Stimulated activated effector memory CD8-positive, alpha-beta T cell treated with anti-CD3 and anti-CD28 coated beads, Interleukin-12 subunit alpha, Interleukin-12 subunit beta, amount 100 ng/mL, for 72 hours (primary cell): ENCODE measurements at places on chromosomes 12 and 14.
A peak's percentile ranks its signal among the peaks of the same experiment; 100 is the strongest.

DNA sequence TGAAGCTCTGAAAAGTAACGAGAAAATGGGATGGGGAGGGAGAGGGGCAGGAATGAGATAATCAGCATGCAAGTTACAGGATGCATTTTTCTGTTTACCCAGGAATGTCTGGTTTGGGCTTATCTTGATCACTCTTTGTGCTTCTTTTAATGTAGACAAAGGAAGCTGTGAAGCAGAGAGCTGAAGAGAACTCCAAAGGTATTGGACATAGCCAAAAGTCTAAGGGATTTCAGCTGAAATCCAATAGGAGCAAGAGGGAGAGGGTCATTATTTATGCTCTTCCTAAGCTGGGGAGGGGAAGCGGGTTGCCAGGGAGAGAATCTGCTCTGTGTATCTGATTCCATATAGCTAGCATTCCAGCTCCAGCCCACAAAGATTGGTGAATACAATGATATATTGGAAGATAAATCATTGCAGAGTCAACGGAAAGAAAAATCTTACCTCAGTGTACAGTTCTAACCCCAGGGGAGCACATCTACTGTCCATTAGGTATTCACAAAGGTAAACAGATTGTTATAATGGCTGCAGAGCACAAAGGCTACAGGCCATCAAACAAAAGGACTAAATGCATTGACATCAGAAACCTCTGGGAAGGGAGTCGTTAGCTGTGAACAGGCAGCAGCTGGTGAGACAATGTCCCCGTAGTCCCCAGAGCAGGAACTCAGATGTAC, 61.0 kb upstream of the PELI2 start:
- DNase-seq: no peak

- DNase-seq: no peak
These were observed 58.6 kb downstream of the R3HDM2 start for GRCh38 chr12:57372233-57372632.

GRCh38 chr12:21695986-21696385, 38.3 kb upstream of the LDHB start:
- no peak for DNase-seq

- DNase-seq: no peak
These were observed 5.2 kb downstream of the LPCAT3 start for GRCh38 chr12:7013101-7013500.

- DNase-seq: no peak
These were observed 26.5 kb upstream of the PPP1R12A start for GRCh38 chr12:79961411-79961810.

DNA sequence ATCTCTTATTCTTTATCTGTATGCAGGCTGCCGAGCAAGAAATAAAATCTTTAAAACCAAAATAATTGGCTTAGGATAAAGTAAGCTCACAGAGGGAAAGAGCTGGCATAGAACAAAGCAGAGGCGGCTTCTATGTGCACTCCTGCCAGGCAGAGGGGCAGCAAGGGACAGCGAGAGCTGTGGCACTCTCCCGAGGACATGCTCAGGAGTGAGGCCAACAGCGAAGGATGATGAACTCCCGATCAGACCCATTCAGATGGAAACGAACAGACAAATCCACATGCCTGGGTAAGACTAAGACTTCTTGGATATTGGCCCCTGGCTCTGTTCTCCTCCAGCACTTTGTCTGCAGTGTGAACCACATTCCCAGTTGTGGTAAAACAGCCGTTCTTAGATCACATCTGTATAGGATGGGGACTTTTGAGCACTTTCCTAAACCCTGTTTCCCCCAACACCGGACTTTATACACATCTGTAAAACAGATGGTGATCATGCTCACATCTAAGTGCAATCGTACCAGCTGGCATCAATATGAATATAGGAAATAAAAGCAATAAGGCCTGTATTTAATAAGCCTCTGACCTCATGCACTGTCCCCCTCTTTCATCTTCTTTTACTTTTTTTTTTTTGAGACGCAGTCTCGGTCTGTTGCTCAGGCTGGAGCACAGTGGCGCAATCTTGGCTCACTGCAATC, 134.1 kb downstream of the PPM1H start:
- no peak for DNase-seq

DNA sequence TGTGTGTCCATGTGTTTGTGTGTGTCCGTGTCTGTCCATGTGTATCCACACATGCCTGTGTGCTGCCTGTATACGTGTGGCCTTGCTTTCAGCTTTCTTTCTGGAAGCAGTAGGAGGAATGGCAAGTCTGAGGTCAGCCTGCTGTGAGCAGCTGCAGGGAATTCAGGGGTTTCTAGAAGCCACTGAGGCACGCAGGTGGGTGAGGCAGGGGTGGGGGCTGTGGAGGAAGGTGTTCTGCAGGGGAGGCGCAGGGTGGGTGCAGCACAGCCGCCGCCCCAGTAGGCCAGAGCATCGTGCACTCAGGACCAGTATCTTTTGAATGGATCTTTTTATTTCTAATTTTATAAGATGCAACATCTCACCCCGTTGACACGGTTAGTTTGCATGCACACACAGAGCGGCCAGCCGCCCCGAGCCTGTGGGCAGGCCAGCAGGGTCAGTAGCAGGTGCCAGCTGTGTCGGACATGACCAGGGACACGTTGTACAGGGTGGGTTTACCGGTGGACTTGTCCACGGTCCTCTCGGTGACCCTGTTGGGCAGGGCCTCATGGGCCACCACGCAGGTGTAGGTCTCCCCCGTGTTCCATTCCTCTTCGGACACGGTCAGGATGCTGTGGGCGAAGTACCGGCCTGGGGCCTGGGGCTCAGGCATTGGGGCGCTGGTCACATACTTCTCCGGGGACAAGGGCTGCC, 327.7 kb downstream of the TMEM121 start:
- no peak for DNase-seq

- no peak for DNase-seq
These were observed 29.7 kb upstream of the TMEM179 start for GRCh38 chr14:104634138-104634760.

DNA sequence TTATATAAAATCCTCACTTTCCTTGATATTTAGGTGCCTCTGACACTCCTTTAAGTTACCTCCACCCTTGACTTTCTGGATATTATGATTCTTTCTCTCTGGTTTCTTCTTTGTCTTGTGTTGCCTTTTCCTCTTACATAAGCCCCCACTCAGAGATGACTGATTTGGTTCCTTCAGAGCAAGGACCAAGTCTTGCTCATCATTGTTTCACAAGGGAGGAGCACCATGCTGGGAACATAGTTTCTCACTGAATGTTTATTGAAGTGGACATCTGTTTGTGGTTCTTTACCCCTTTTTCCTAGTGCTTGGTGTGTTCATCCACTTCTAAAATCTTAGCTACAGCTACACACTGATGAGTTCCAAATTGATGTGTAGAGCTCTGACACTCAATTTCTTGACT, 161.3 kb upstream of the PTPRQ start:
- no peak for DNase-seq

DNA sequence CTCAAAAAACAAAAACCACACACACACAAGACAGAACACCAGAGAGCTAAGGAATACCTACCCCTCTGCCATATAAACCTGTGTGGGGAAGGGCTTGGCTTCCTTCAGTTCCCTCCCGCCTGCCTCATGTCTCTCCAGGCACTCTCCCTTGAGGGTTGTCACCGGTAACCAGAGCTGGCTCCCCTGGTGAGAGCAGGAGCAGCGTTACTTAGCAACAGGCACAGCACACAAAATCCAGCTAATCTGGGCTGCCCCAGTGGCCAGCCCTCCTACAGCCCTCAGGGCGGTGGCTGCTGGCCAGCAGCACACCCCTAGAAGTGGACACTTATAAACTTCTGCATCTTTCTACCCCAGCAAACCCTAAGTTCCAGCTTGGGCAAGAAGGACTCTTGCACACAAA, 21.6 kb upstream of the NR4A1 start:
- no peak for DNase-seq

DNA sequence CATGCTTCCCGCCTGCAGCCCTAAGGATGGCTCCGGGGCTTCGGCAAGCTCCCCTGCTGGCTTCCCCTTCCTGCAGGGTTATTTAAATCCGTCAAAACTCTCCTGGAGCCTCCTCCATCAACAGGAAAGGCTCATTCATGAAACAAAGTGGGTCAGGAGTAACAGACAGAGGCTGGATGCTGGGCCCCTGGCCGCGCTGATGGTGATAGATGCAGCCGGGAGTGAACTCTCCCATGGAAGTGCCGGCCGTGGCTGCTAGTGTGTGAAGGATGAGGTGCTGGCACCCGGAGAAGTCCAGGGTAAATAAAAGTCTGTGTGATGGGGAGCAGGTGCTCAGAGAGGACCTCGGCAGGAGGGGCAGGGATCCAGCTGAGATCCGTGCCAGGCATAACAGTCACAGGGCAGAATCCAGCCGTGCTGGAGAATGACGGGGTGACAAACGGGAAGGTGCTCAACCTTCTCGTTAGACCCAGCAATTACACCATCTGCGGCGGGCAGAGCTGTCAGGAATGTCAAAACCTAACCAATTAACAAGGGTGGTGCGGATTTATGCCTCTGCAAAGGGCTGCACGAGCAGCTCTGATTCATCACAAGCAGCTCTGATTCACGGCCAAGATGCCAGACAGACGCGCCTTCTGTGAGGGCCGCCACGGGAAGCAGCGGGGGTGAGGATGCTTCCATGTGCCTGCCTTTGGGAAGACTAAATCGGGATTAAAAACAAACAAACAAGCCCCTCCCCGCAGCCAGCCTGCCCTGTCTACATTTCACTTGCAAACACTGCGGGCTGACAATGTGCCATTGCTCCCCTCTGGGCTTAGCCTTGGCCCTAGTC, 55.6 kb downstream of the SYNE3 start:
- DNase-seq: no peak

GRCh38 chr12:120453977-120454376, 7.7 kb downstream of the GATC start:
- no peak for DNase-seq

DNA sequence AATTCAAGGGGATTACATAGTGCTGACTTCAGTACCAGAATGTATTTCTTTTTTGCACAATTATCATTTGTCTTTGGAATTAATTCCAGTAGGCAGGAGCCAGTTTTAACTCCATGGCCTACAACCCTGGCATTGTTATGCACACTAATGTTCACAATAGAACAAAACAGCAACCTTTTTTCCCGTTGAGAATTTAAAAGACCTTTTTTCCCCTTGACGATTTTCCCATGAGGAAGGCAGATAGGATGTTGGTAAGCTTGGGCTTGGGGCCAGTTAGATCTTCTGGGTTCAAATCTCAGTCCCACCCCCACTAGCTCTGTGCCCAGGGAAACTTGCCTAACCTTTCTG, 13.7 kb downstream of the AKAP6 start:
- no peak for DNase-seq

GRCh38 chr14:73759714-73760597, 45.8 kb upstream of the PNMA1 start:
- peak; percentile 91 for DNase-seq

DNA sequence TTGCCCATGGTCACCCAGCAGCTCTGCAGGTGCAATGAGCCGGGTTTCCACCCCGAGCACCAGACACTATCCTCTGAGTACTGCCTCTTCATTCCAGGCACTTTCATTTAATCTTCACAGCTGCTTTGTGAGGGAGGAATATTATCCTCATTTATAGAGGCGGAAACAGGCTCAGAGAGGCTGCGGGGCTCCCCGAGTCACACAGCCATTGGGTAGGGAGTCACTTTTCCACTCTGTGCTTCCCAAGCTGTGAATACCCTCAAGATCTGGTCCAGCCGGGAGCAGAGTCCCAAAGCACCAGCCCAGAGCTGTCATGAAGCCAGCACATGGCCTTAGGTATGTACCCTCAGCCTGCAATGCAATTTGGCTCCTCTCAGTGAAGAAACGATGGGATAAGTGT, 51.7 kb upstream of the RIN3 start:
- DNase-seq: no peak

- DNase-seq: no peak
These were observed 56.5 kb downstream of the WASHC3 start for GRCh38 chr12:102005256-102005655.

GRCh38 chr12:108035372-108035771, 93.7 kb upstream of the WSCD2 start:
- DNase-seq: no peak

GRCh38 chr14:100791348-100791735, 34.6 kb upstream of the MEG3 start:
- no peak for DNase-seq

- no peak for DNase-seq
These were observed 48.3 kb downstream of the EML1 start for GRCh38 chr14:99841436-99842071.

DNA sequence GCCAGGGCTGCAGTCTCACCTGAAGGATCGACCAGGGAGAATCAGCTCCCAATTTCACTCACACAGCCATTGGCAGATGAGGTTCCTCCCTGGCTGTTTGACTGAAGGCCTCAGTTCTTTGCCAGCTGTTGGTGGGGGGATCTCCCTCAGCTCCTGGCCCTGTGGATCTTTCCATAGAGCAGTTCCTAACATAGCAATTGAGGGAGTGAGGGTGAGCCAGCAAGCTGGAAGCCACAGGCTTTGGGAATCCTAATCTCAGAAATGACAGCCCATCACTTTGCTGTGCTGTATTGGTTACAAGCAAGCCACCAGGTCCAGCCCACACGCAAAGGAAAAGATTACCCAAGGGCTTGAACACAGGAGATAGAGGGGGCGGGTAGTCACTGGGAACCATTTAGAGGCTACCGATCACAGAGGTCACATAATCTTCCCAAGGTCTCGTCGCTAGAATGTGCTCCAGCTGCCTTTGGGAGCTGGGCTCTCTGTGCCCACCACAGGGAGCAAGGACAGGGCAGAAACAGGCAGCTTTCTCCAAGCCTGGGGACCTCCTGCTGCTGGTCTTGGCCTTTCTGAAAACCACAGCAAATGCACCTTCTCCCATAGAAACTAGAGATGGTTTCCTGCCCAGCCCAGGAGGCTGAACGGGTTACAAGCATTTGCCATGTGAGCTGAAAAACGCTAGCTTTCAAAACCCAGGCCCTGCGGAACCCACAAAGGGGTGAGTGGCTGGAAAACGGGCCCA, 4.6 kb upstream of the OTUB2 start:
- no peak for DNase-seq

- no peak for DNase-seq
These were observed 164.9 kb downstream of the CEP128 start for GRCh38 chr14:80776657-80777056.

DNA sequence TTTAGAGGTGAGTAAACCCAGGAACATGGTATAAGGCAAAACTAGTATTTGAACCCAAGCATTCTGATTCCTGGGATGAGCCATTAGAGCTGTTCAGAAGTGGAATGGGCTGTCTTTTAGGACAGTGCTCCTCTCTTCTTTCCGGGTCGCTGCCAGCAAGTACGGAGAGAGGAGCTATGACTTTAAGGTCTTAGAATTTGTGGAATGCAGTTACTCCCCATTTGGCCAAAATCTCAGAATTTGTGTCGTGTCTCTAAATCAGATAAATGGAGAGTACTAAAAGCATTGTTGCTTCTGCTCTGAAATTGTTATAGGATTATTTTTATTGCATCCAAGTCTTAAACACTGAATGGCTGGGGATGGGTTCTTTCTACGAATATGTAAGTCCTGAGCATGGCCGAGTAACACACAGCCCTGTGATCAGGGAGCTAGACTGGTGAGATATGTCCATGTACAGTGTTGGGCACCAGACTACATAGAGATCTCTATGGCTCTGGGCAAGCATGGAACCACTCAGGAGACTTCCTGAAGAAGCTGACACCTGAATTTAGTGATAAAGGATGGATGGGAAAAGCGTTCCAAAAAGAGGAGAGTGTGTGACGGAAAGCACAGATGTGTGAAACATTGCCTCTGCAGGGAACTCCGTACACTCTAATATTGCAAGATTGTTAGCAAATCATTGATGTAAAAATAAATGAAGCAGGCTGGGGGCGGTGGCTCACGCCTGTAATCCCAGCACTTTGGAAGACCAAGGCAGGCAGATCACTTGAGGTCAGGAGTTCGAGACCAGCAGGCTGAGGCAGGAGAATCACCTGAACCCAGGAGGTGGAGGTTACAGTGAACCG, 184.7 kb downstream of the SRGAP1 start:
- no peak for DNase-seq
